Activated CD4-positive, alpha-beta memory T cell treated with anti-CD3 and anti-CD28 coated beads for 36 hours (primary cell): ENCODE measurements at places on chromosomes 6 and 20. TPM values are rescaled to one million over a fixed set of nuclear protein-coding genes. Genes with fewer than 3 reads are reported as not detected.
A peak's percentile ranks its signal among the peaks of the same experiment; 100 is the strongest.

The CST2 gene
- not detected for total RNA-seq

The TRIM40 gene
- not detected for total RNA-seq

The C20orf141 gene
- total RNA-seq: not detected

The OR5V1 gene
- total RNA-seq: not detected

The CPXM1 gene
- total RNA-seq: 2.9 TPM

The SMIM13 gene
- 7.2 TPM for total RNA-seq

DNA sequence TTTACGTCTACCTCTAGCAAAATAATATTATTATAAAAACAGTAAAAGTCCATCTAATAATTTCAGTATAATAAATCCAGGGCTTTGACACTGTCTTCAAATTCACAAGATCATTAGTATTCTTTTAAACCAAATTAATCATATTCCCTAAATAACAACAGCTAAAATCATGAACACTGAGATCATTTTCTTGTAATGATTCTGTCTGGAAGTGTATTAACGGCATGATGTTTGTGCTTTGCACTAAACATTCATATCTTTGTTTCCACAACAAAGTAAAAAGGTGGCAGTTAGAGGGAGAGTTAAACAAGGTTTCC, 18.8 kb downstream of the HIVEP2 start:
- DNase-seq: no peak

DNA sequence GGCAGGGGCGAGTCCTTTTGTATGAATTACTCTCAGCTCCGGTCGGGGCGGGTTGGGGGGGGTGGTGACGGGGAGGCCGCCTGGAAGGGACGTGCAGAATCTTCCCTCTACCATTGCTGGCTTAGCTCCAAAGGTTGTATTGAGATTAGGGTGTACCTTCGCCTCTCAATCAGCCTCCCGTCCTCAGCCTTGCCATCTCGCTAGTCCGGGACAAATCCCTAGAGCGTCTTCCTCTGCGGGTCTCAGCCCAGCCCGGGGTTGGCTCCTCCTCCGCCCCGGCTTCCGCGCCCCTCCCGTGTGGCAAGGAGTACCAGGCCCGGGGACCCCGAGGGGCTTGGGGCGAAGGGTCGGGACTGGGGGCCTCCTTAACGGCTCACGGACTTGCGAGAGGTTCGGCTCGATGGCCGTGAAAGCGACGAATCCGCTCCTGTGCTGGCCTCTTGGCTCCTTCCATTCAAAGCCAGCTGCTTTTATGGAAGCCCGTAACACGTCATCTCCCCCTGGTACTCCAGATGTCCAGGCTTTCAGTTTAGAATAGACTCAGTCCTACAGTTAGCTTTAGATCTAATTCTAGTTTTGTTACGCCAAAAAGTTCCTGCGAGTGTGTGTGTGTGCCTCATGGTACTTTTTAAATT, 636 bp upstream of the EEF1A1 start:
- DNase-seq: no peak

- DNase-seq: no peak
These were observed 172.0 kb downstream of the TBC1D7 start for GRCh38 chr6:13156381-13156780.

DNA sequence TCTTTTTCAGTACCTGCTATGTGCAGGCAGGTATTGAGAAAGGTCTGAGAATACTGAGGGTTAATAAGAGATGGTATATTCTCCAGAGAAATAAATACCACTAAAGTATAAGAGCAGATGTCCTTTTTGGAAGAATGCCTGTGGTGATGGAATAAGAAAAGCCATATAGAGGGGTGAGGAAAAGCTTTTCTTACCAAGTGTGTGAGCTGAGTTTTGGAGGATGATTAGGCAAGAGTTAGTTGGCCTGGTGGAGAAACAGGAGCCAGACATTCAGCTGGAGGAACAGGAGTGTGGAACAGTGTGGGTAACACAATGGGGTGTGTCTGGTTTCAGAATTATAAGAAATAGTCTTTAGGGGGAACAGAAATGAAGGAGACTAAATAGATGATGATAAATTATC, 19.9 kb downstream of the ZNF451 start:
- DNase-seq: no peak

- no peak for DNase-seq
These were observed 412.8 kb upstream of the NRSN1 start for GRCh38 chr6:23713211-23713610.

- no peak for DNase-seq
These were observed at the start of gene MYL9 for GRCh38 chr20:36541227-36541767. TSS of gene MYL9 (plus strand) at chr20:36541519. CDS start at chr20:36544885, 3,366 bp downstream.

DNA sequence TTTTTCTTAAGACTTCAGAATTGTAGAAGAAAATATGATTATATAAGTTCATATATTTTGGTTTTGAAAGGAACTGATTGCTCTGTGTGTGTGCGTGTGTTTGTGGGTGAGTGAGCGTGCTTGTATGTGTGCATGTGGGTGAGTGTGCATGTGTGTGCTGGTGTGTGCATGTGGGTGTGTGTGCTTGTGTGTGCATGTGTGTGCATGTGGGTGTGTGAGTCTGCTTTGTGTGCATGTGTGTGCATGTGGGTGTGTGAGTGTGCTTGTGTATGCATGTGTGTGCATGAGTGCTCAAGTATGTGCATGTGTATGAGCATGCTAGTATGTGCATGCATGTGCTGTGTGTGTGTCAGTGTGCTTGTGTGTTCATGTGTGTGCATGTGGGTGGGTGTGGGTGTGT, 238.5 kb downstream of the CDC5L start:
- no peak for DNase-seq

GRCh38 chr6:54970337-54970736, 123.8 kb downstream of the FAM83B start:
- DNase-seq: no peak

DNA sequence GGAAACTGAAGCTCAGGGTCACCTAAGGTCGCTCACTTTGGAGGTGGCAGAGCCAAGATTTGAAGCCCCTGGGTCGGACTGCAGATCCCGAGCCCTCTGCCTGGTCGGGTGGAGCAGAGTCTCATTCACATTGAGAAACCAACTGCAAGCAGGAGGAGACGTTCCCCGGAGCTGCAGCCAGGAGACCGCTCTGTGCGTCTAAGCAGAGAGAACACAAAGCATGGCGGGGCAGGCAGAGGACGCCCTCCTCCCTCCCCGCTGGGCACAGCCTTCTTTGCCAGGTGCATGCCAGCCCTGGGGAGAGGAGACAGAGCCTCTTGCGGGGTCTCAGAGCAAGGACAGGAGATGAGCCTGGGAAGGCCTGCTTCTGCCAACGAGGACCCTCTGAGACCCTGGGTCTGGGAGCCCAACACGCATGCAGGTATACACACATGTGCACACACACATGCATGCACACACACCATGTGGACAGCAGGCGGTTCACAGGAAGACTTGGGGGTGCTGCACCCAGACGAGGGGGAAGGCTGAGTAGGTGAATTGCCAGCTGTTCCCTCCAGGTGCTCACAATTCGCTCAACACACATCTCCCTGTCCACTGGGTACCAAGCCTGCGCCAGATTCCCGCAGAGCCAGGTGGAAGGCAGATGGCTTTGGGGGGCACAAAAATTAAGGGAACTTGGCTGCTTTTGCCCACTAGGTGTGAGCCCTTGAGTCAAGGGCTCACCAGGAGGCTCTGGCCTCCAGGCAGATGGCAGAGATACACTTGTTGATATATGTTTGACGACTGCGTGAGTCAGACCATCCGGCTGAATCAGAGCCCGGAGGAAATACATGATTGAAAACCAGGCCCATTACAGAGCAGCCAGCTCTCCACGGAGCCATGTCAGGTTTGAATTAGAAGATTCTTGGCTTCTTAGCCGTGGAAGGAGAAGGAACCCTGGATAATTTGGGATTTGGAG, 5.5 kb upstream of the NTSR1 start:
- DNase-seq: peak; percentile 58

GRCh38 chr20:57278457-57278856, 12.0 kb upstream of the BMP7 start:
- no peak for DNase-seq

- DNase-seq: no peak
These were observed 191.6 kb downstream of the DST start for GRCh38 chr6:56450882-56451739.

DNA sequence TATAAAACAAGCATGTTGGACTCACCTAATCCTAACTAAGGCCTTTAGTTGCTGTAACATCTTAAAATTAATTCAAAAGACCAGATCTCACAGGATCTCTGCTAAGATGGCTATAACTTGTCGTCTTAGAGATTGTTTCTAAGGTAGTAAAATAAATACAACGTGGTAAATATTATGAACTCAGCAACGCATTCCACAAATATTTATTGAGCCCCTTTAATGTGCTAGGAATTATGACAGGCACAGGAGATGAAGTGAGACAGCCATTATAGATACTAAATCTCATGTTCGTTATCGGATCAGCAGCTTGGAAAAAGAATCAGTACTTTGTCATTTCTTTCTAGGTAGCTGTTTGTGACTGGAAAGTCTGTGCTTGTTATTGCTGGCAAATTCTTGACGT, 20.9 kb upstream of the MCM3 start:
- DNase-seq: no peak

DNA sequence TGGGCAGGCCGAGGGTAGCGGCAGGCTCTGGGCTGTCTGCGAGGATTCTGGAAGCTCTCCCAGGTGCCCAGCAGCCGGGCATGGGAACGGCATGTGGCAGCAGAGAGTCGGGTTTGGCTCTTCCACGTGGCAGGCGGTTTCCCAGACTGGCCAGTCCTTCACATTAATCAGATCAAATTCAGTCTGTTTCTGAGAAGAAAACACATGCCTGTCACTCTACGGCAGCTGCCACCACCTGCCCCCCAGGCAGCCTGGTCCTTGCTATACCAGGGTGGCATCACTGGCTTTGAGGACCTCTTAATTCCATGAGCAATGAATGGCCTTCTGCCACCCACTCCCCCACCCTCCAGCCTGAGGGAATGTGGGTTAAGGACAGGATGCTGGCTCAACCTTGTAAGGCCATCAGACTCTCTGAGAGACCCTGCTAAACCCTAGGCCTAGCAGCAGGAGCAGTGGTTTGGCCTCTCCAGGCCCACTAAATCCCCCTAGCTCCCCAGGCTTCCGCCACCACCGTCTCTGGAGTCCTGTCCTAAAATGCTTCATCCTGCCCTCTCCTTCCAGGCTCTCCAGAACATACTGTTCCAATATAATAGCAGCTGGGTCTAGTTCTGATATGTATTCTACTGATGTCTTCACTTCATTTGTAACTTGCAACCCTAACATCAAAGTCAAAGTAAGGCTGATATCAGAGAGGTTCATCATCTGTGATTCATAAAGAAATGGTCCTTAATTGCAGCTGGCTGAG, 47.8 kb downstream of the PLCG1 start:
- DNase-seq: no peak

DNA sequence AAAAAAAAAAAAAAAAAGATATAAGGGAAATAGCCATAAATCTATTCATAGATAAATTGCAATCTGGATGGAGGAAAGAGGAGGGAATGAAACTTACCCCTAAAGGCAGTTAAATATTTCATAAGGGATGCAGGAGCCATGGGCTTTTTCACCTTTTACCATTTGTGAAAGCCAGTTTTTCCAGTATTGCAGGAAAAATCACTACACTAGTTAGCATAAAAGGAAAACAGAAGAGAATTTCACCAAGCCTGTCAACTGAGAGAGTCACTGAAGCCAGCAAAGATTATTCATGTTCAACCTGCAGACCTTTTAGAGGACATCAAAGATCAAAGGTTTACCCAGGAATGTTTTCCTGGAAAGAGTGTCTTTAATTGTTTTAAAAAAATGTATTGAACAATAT, 969.7 kb downstream of the KIF16B start:
- no peak for DNase-seq

- no peak for DNase-seq
These were observed 377.1 kb downstream of the ADGRB3 start for GRCh38 chr6:69012211-69012610.

GRCh38 chr6:117448011-117448410, 22.3 kb upstream of the ROS1 start:
- no peak for DNase-seq

GRCh38 chr6:100144991-100145390, 151.0 kb upstream of the MCHR2 start:
- DNase-seq: no peak

- DNase-seq: no peak
These were observed 206.4 kb upstream of the CITED2 start for GRCh38 chr6:139580592-139581484.

- DNase-seq: no peak
These were observed 59.4 kb downstream of the CD164 start for GRCh38 chr6:109322825-109323224.

DNA sequence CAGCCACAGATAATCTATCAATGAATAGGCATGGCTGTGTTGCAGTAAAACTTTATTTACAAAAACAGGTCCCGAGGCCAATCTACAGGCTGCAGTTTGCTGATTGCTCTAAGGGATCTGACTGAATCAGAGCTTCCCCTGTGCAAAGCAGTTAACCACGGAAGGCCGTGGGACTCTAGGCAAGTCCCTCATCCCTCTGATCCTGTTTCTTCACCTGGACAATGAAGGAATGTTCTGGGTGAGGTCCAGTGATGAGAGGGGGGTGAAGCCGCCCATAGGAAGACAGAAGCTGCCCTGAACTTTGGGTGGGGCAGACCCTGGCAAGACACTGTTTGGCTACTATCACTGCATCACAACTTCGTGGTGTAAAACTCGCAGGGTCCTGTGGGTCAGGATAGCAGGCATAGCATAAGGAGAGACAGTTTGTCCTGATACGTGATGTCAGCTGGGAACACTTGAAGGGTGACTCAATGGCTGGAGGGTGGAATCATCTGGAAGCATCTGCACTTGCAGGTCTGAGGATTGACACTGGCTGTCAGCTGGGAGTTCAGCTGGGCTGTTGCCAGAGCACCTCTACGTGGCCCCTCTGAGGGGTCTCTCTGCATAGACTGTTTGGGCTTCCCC, 33.3 kb upstream of the TGM2 start:
- DNase-seq: no peak

DNA sequence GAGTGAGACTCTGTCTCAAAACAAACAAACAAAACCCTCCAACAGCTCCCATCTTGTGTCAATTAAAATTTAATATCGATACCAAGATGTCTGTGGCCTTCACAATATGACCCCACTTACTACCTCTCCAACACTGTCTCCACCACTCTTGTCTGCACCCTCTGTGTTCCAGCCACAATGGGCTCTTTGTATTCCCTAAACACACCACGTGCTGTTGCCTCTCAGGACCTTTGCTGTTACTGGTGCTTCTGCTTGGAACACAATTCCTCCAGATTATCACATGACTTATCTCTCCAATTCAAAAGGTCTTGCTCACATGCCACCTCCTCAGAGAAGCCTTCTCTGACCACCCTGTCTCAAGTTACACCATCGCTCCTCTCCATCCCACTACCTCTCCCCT, 6.0 kb upstream of the HCK start:
- DNase-seq: no peak

DNA sequence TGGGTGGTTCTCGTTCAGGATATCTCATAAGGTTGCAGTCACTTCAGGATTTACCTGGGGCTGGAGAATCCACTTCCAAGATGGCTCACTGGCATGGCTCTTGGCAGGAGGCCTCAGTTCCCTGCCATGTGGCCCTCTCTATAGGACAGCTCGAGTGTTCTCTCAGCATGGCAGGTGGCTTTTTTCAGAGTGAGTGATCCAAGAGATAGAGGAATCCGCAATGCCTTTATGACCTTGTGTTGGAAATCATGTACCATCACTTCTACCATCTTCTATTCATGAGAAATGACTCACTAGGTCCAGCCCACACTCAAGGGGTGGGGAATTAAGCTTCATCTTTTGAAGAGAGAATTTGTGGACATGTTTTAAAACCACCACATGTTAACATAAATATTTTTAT, 37.8 kb downstream of the PPP1R16B start:
- peak; percentile 70 for DNase-seq

- DNase-seq: no peak
These were observed 51.3 kb downstream of the ADNP start for GRCh38 chr20:50879649-50880550.
